Vagina (tissue), 2 donors: ENCODE measurements at places on chromosomes 6 and 20. TPM values are rescaled to one million over a fixed set of nuclear protein-coding genes. Genes with fewer than 3 reads are reported as not detected.

GRCh38 chr6:33373960-33374910 lies 17.4 kb upstream of the KIFC1 start:
- no peaks in the 10 kb centered on the region for H3K27me3 ChIP-seq
- H3K4me1 ChIP-seq, result peaks cover 39% of the 10 kb centered on the region
- H3K4me3 ChIP-seq, result no peak overlapping the region
- H3K27ac ChIP-seq, result peak overlapping the region; percentile 85
- no peaks in the 10 kb centered on the region for H3K36me3 ChIP-seq

- peaks cover 25% of the 10 kb centered on the region for H3K4me1 ChIP-seq
- H3K4me3 ChIP-seq, result no peak overlapping the region
- DNase-seq, result no peak
- no peaks in the 10 kb centered on the region for H3K36me3 ChIP-seq
- H3K27ac ChIP-seq, result no peak overlapping the region
- no peaks in the 10 kb centered on the region for H3K27me3 ChIP-seq
These were observed 43.3 kb downstream of the NUDT3 start for GRCh38 chr6:34349211-34349610.

HSPA1L gene
- 0.98 TPM for total RNA-seq

DNA sequence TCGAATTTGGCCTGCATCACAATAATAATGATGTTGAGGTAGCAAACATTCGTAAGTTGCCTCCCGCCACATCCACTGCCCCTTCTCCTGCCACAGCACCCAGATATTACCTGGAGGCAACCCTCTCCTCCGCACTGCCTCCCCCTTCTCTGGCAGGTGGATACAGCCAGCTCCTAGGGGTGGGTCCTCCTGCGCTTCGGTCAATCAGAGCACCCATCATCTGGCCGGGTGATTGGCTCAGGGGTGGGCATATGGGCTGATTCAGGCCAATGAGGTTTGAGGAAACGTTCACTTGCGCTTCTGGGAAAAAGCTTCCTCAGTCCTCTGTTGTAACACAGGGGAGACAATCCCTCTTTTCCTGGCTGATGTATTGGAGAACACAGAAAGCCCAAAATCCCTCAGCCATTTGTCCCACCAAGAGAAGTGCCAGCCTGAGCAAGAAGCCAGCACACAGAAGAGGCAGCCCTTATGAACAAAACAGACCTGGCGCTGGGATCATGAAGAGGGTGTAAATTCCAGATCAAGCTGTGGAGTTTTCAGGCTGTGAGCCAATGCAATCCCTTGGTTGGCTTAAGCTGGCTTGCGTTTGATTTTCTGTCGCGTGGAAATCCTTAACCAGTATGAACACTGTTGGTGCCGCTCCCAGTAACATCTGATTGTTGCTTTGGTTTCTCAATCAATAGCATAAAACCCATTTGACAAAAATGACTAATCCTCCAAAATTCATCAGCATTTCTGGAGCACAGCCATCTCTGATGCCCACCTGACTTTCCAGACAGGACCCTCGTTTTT lies 82.2 kb downstream of the PRDM1 start:
- no peak overlapping the region for H3K4me3 ChIP-seq
- no peak overlapping the region for H3K27ac ChIP-seq
- H3K36me3 ChIP-seq, result no peaks in the 10 kb centered on the region
